Activated T-helper 1 cell treated with anti-CD3 and anti-CD28 coated beads, Interleukin-12 subunit alpha, Interleukin-12 subunit beta, Interleukin-2, Interleukin-4 antibody, amounts not matched to agents 30 ng/mL and 10 ng/mL and 1 ng/mL, durations not matched to agents 14 hours and 24 hours and 36 hours (primary cell): ENCODE measurements at places on chromosomes 2 and 18. TPM values are rescaled to one million over a fixed set of nuclear protein-coding genes. Genes with fewer than 3 reads are reported as not detected.

Gene XPO1
- 213 and 215 TPM in 2 replicates for total RNA-seq

Gene KCNJ3
- not detected in 2 replicates for total RNA-seq

Gene TTN
- 1.7 TPM in 2 replicates for total RNA-seq

GRCh38 chr2:234076451-234076850 is 25.9 kb downstream of the SPP2 start:
- DNase-seq: no peak

- DNase-seq: no peak
These were observed 72.2 kb downstream of the ADAM23 start for GRCh38 chr2:206515580-206515979.

DNA sequence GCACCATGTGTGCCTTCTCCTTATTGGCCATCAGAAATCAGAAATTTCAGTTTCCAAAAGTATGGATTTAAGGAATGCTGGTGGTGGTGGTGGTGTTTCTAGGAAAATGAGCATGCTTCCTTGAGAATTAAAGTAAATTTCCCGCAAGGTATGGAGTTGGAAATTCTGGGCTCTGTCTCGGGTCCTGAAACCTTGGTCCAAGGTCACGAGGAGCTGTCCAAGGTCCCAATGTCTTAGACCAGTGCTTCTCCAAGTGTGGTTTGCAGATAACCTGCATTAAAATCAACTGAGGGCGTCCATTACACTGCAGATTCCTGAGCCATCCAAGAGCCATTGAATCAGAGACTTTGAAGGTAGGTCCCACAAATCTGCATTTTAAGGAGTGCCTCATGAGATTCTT is 210.9 kb upstream of the PKDCC start:
- DNase-seq: no peak

GRCh38 chr2:71951083-71951468 is 196.6 kb downstream of the CYP26B1 start:
- DNase-seq: no peak

GRCh38 chr2:226540204-226540994 is 259.2 kb downstream of the IRS1 start:
- DNase-seq: no peak

DNA sequence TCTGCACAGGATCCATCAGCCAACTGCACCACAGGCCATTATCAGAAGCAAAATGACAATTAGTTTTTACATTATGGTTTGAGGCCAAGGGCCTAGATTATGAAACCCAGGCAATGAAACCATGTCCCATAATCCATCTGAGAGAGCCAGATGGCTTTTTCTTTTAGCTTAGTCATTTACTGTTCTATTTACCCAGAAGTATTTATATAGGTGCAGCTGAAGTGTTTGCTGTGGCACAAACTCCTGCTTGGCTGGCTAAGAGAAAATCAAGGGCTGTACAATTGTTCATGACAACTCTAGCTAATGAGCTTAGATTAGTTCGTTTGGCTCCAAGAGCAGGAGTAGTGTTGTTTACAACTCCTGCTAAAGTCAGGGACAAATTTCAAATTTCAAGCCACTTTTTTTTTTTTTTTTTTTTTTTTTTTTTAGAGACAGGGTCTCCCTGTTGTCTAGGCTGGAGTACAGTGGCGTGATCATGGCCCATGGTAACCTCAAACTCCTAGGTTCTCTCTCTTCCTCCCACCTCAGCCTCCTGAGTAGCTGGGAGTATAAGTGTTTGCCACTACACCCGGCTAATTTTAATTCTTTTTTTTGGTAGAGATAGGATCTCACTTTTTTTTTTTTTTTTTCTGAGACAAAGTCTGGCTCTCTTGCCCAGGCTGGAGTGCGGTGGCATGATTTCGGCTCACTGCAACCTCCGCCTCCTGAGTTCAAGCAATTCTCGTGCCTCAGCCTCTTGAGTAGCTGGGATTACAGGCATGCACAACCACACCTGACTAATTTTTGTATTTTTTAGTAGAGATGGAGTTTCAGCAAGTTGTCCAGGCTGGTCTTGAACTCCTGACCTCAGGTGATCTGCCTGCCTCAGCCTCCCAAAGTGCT is 18.4 kb upstream of the REV1 start:
- no peak for DNase-seq

- no peak for DNase-seq
These were observed 6.0 kb downstream of the NEMP2 start for GRCh38 chr2:190528521-190529001.
